ENCODE measurements at places on chromosomes 1 and 21.

DNA sequence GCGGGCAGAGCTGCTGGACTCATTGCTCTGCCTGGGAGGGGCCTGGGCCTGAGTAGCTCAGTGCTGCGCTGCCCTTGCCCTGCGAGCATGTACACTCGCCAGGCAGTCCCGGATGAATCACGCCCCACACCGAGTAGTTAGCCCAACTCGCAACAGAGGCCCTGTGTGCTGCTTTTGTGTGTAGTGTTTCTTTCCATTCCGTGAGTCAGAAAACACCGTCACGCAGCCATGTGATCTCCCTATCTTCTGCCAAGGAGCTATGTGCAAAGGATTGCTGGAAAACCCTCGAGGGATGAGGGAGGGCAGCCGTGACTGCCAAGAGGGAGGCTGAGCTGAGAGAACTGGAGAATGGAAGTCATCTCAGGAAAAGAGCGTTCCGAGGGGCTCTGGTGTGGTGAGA is 37.3 kb downstream of the NENF start:
- DNase-seq = no peak

- no peak for DNase-seq
Observed at GRCh38 chr1:246343251-246343650, 163.8 kb downstream of the SMYD3 start.

DNA sequence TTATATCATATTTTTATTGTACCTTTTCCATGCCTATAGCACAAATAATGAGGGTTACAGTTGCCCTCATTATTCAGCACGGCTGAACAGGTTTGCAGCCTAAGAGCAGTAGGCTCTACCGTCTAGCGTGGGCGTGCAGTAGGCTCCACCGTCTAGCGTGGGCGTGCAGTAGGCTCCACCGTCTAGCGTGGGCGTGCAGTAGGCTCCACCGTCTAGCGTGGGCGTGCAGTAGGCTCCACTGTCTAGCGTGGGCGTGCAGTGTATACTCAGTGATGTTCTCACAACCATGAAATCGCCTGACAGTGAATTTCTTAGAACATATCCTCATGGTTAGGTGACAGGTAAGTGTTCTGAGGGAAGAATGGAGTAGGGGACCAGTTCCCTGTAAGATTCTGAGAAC is 84.9 kb downstream of the DYRK1A start:
- DNase-seq = no peak

- no peak for DNase-seq
Observed at GRCh38 chr1:54227091-54227602, 27.2 kb downstream of the MRPL37 start.

- no peak for DNase-seq
Observed at GRCh38 chr1:223704921-223705878, 7.1 kb upstream of the CAPN2 start.

DNA sequence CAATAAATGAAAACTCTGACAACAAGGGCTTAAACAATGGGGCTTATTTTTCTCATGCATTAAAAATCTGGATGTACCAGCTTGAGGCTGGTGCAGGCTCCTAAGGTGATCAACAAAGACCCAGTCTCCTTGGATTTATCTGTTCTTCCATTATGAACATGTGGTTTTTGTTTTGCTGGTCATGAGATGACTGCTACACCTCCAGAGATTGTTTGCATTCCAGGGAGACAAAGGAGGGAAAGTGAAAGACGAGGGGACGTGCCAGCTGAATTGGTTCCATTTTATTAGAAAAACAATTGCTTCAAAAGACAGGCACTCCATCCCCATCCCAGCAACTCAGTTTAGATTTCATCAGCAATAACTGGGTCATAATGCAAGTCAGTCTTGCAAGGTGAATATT is 90.9 kb upstream of the KCNK1 start:
- no peak for DNase-seq

DNA sequence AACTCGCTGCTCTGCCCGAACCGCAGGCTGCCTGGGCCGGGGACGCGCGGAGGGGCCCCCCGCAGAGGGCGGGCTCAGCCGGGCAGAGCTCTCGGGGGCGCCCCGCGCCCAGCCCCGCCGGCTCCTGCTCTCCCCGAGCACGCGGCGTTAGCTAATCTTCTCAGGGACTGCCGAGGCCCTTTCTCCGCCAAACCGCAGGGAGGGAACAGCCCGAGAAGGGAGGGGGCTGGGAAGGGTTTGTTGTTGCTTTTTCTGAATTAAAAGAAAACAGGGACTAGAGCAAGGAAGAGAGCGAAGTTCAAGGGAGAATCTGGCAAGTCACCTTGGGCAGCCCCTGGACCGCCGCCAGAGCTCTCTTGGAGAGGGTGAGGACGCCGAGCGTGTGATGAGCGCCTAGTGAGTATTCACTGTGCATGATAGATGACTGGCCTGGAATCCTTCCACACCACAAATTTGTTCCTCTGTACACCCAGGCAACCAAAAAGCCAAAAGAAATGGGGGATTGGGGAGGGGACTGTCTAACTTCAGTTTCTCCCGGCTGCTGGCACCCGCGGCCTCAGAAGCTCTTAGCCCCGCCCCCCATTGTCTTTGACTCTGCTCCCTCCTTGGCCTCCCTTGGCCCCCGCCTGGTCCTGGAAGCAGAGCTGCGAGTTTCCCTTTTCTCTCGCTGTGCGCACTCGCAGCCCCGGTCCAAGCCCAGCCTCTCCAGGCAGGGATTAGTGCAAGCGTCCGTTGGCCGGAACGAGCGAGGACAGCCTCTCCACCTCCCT is 19.7 kb upstream of the LMX1A start:
- no peak for DNase-seq

DNA sequence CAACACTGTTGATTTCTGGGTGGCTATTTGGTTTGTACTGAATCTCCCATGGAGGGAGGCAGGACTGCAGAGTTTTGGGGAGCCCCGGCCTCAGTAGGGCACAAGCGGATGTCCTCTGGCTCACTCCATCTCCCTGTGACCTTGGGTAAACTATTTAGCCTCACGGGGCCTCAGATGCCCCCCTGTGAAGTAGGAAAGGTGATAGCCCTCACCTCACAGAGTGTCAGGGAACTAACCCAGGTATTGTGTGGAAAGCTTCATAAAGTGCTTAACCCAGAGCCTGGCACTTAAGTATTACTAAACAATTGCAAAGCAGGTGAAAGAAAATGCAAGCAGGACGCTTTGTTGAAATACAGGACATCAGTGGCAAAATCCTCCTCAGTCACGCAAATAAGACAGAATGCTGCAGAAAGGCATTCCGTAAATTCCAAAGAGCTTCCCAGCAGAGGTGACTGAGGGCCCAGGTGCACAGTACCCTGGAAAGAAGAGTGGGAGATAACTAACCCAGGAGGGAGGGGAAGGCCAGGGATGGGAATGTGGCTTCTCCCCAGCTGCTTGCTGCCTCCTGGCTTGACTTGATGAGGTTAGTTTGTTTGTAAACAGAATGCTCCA is 436.3 kb downstream of the PRDM2 start:
- no peak for DNase-seq

- DNase-seq = no peak
Observed at GRCh38 chr1:207414606-207415108, 39.5 kb upstream of the CR2 start.

- DNase-seq = no peak
Observed at GRCh38 chr1:201748335-201748734, 80.6 kb upstream of the IPO9 start.

DNA sequence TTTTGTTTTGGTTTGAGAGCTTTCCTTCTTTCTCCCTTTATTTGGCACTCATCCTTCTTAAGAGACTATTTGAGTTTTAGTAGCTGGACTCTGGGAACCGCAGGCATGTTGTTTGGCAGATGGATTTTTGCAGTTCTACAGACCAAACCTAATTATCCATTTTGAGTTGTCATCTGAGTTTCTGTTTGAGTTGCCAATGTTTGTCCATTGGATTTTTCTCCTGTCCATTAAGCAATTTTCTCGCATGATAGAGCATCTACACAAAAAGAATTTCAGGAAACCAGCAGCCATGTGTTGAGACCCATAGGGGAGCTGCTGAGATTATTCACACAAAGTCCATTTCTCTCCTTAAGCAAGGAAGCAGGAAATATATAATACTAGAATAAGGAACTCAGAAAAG is 17.2 kb upstream of the CXADR start:
- DNase-seq = no peak

DNA sequence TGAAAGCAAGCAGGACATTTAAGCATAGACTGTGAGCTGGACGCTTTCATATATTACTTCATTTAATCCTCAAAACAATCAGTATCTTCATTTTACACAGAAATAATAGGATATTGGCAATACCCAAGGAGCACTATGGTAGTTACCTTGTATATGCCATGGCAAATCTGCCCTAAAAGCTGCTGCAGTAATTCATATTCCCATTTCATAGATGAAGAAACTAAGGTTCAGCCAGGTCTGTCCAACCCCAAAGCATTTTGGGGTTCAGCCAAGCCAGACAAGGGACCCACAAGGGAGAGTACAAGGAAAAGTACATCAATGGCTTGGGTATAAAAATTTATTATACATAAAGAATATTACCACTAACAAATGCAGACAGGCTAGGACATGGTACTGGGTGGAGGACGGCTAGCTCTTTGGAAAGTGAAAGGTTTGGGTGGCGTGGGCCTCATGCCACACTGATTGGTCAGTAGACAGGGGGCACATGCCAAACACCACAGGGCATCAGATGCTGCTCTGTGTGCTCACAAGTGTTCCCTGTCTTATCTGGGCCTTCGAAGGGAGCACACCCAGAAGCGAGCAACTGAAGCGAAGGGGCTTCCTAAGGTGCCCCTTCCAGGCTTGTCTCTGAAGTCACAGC is 23.9 kb upstream of the PTAFR start:
- DNase-seq = no peak

GRCh38 chr1:19613171-19613703 is 30.9 kb upstream of the NBL1 start:
- DNase-seq = no peak

- DNase-seq = no peak
Observed at GRCh38 chr1:10962483-10962882, 50.0 kb upstream of the TARDBP start.

- no peak for DNase-seq
Observed at GRCh38 chr1:43072314-43072713, 99.8 kb downstream of the EBNA1BP2 start.

- DNase-seq = no peak
Observed at GRCh38 chr1:150552128-150552910, 3.1 kb downstream of the ADAMTSL4 start.

- DNase-seq = peak; percentile 39
Observed at GRCh38 chr1:40980453-40981121, 1.1 kb downstream of the CTPS1 start.

GRCh38 chr1:200242110-200243041 is 167.5 kb downstream of the ZNF281 start:
- no peak for DNase-seq

GRCh38 chr1:56376188-56376984 is 203.0 kb downstream of the PLPP3 start:
- DNase-seq = no peak

DNA sequence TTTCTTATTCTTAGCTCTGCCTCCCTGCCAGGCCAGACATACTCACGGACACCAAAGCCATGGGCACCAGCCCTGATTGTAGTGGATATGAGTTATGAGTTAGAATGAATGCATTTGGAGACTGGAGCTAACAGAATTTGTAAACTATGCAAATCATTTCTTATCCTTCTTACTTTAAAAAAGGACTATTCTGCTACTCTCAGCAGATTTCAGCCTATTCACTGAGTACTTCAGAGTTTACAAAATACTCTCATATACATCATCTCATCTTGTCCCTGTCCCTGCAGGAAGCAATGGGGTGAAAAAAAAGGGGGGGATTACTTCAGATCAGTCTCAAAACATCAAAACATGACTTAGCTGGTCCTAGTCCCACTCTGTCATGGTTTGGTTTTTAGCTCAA is 541.4 kb upstream of the PLXNA2 start:
- no peak for DNase-seq

DNA sequence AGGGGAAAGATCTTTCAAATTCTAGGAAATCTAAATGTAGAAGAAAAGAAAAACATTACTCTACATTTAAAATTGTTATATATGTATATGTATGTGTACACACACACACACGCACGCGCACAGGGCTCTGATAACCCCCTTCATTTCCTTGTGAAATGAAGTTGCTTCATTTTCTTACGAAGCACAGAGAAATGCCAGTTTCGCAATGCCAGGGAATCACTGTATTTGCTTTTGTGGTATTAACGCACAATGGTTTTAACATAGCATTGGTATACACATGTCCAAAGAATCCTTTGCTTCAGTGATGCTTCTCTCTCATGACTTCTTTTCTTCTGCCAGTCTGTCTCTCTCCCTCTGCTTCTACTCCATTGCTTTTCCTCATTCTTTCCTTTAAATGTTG is 8.4 kb upstream of the DDAH1 start:
- DNase-seq = no peak

DNA sequence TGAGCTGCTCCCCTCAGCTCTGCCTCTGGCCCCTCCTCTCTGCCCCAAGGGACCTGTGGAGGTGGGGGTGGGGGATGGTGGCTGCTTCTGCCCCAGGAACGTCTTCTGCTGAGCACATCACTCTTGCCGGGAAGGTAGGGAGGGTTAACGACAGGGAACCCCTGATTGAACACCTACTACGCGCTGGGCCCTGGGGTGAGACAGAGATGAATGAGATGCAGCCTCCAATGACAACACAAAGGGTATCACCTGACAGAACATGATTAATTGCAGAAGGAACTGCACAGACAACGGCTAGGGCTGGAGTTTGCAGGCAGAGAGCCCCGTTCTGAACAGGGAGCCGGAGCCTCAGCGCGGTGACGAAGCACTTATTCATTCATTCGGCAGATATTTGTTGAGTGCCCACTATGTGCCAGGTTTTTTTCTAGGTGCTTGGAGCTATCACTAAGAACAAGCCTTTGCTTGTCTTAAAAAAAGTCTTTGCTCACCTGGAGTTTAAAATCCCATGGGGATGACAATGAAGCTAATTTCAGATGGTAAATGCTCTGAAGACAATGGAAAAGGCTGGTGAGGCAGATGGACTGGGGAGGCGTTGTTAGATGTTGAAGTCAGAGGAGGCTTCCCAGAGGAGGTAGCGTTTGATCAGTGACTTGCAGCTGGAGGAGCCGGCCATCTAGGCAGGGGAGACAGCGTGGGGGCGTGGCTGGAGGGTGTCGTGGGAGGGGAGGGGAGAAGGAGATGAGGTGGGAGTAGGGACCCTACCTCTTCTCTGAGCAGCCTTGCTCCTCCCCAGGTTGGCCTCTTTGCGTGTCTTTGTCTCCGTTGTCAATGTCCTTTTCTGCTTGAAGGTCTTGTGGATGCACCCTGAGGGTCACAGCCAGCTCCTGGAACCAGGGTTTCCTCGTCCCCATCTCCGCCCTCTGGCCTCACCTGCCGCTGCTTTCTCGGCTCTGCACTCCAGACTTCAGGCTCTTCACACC is 103.1 kb upstream of the CSF3R start:
- no peak for DNase-seq

DNA sequence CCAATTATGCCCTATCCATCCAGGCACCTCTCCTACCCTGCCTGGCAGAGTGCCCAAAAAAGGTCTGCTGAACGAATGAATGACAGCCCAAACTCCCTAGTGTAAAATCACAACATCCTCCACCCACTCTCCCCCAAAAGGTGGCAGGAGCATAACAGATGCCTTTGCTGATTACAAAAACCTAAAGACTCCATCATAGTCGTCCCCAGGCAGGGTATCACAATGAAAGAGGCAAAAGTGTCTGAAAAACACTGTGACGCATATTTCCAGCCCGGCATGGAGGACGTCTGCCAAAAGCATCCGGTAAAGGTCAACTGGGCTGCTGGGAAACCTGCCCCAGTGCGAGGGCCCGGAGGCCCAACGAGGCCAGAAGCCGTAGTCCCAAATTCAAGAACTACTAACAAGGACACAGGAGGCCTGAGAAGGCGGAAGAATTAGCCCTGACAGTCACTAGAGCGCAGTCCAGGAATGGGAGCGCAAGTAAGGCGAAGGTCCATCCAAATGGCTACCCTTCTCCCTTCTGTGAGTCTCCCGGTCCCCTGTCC is 576 bp downstream of the SMIM12 start:
- DNase-seq = no peak

All from mesothelial cell of epicardium (in vitro differentiated cells).